ENCODE measurements at places on chromosomes 16 and 17. TPM values are rescaled to one million over a fixed set of nuclear protein-coding genes. Genes with fewer than 3 reads are reported as not detected.

NPIPB8 gene
- not detected for total RNA-seq

TUBD1 gene
- 16.7 TPM for total RNA-seq

GRIN2A gene
- not detected for total RNA-seq

ARHGDIG gene
- total RNA-seq, result 2.6 TPM

ABAT gene
- total RNA-seq, result 8.0 TPM

PDILT gene
- total RNA-seq, result not detected

OR1F1 gene
- total RNA-seq, result not detected

TEX19 gene
- 5.5 TPM for total RNA-seq

NUPR1 gene
- total RNA-seq, result 113 TPM

CES1 gene
- not detected for total RNA-seq

GSG1L2 gene
- total RNA-seq, result not detected

PEX12 gene
- 2.4 TPM for total RNA-seq

SLC5A10 gene
- total RNA-seq, result not detected

MAPT gene
- total RNA-seq, result not detected

OMG gene
- 8.2 TPM for total RNA-seq

METRNL gene
- 27.8 TPM for total RNA-seq

RAB37 gene
- total RNA-seq, result 1.4 TPM

WFDC1 gene
- total RNA-seq, result not detected

KRT12 gene
- total RNA-seq, result not detected

GLTPD2 gene
- total RNA-seq, result not detected

ERN1 gene
- total RNA-seq, result 3.8 TPM

SBK1 gene
- total RNA-seq, result 4.7 TPM

LRRC46 gene
- not detected for total RNA-seq

SLC6A4 gene
- not detected for total RNA-seq

SULT1A2 gene
- not detected for total RNA-seq

NPIPA2 gene
- total RNA-seq, result not detected

RAB11FIP4 gene
- total RNA-seq, result 34.1 TPM

ZP2 gene
- total RNA-seq, result not detected

CTRB1 gene
- total RNA-seq, result not detected

ASPHD1 gene
- total RNA-seq, result 28.5 TPM

CA7 gene
- not detected for total RNA-seq

C17orf50 gene
- total RNA-seq, result not detected

ATP2A1 gene
- 7.8 TPM for total RNA-seq

MT1G gene
- total RNA-seq, result not detected

SLFN13 gene
- total RNA-seq, result not detected

MLX gene
- total RNA-seq, result 14.1 TPM

ARL2BP gene
- total RNA-seq, result 79.4 TPM

DBNDD1 gene
- 21.5 TPM for total RNA-seq

SHBG gene
- total RNA-seq, result not detected

TMIGD1 gene
- not detected for total RNA-seq

SOCS7 gene
- 12.7 TPM for total RNA-seq
